Stimulated activated naive B cell treated with anti-CD40 and anti-IgM and Interleukin-4, amounts not matched to agents 10 μg/mL and 1 μg/mL and 100 μg/mL, for 72 hours (primary cell): ENCODE measurements at places on chromosomes 1 and 21.
A peak's percentile ranks its signal among the peaks of the same experiment; 100 is the strongest.

DNA sequence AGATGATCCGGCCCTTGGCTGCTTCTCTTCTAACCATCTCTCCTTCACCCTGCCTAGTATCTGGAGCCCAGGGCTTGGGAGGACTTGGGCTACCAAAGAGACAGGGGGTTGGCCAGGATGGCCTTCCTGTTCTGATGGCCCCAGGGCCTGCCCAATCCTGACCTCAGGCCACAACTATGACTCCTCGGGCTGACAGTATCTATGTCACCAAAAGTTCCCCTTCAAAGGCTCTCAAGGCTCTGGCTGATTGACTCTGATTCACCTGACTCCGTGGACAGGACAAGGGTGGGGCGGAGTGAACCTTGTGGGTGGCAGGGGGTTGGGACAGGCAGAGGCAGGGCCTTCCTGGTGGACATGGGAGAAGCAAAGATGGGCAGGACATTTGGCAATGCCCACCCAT is 12.7 kb downstream of the MEF2D start:
- H3K27ac ChIP-seq, result peak overlapping the region; percentile 99
- peak overlapping the region; percentile 90 for H3K4me3 ChIP-seq
- H3K4me1 ChIP-seq, result peaks cover 100% of the 10 kb centered on the region
- peaks cover 25% of the 10 kb centered on the region for H3K36me3 ChIP-seq
- no peaks in the 10 kb centered on the region for H3K27me3 ChIP-seq

DNA sequence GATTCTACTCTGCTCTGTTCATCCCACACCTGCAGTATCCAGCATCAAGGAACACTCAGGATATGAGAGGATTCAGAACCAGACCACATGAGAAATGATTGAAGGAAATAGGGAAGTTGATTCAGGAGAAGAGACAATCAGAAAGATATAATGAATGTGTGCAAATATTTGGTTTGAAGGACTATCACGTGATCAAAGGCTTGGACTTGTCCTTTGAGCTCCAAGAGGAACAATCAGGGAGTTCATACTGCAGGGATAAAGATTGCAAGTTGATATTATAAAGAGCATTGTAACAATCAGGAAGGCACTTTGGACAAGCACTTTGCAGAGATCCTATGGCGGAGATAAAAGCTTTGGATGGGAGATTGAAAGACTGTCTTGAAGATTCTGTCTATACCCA is 13.9 kb upstream of the PIGM start:
- H3K4me1 ChIP-seq, result peaks cover 13% of the 10 kb centered on the region
- no peak overlapping the region for H3K27ac ChIP-seq
- H3K27me3 ChIP-seq, result peaks cover 32% of the 10 kb centered on the region
- DNase-seq, result no peak
- H3K4me3 ChIP-seq, result no peak overlapping the region

DNA sequence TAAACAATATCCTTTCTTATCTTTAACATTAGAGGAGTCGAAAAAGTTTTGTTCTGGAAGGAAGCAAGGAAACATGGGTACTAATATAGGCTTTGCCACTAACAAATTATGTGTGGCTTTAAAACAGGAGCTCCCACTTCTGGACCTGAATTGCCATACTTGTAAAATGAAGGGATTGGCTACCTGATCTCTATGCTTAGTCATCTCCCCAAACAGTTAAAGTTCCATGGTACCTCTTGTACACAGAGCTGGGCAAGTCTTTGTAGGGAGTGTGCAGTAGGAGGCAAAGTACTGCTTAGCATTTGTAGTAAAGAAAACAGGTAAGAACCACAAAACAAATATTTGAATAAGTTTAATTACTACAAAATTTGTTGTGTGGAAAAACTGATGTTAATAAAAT is 81.3 kb downstream of the MAST2 start:
- H3K36me3 ChIP-seq, result peaks cover 6% of the 10 kb centered on the region
- no peaks in the 10 kb centered on the region for H3K27me3 ChIP-seq
- H3K4me1 ChIP-seq, result peaks cover 12% of the 10 kb centered on the region

GRCh38 chr1:8666389-8667167 is 150.9 kb downstream of the RERE start:
- peak overlapping the region; percentile 47 for H3K4me3 ChIP-seq
- peaks cover 44% of the 10 kb centered on the region for H3K4me1 ChIP-seq
- peak overlapping the region; percentile 10 for H3K27ac ChIP-seq
- DNase-seq, result no peak

GRCh38 chr21:35616090-35616489 is 444.2 kb downstream of the SETD4 start:
- no peaks in the 10 kb centered on the region for H3K36me3 ChIP-seq
- DNase-seq, result no peak
- H3K4me1 ChIP-seq, result no peaks in the 10 kb centered on the region
- peaks cover 6% of the 10 kb centered on the region for H3K27me3 ChIP-seq
- no peak overlapping the region for H3K27ac ChIP-seq

DNA sequence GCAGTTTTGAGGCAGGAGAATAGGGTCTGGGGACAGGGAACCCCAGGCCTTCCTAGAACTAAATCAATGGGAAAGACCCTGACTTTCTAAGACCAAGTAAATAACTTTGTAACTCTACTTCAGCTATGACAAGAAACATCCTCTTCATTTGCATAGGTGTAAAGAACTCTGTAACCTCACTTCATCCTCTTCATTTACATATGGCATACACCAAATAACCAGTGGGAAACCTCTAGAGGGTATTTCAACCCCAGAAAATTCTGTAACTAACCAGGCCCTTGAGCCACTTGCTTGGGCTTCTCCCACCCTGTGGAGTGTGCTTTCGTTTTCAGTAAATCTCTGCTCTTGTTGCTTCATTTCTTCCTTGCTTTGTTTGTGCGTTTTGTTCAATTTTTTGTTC is 495.6 kb downstream of the SIPA1L2 start:
- H3K27ac ChIP-seq, result no peak overlapping the region
- peaks cover 14% of the 10 kb centered on the region for H3K27me3 ChIP-seq
- H3K4me3 ChIP-seq, result no peak overlapping the region
- no peaks in the 10 kb centered on the region for H3K4me1 ChIP-seq

GRCh38 chr1:241553886-241554592 is 21.9 kb downstream of the KMO start:
- H3K4me1 ChIP-seq, result peaks cover 58% of the 10 kb centered on the region
- DNase-seq, result no peak
- peak overlapping the region; percentile 48 for H3K4me3 ChIP-seq

DNA sequence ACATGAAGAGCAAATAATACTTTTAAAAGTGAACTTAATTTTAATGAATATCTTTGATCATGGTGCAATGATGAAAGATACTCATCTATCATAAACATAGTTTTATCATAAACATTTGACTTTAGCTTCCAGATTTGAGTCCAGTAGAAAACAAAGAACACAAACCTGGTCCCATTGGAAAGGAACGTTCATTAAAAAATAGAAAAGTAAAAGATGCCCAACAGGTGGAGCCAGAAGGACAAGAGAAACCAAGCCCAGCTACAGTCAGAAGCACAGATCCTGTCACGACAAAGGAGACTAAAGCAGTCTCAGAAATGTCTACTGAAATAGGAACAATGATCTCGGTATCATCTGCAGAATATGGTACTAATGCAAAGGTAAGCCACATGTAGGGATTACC is 55.6 kb upstream of the MYOCOS start:
- H3K27ac ChIP-seq, result no peak overlapping the region
- no peak for DNase-seq
- H3K4me3 ChIP-seq, result no peak overlapping the region
- no peaks in the 10 kb centered on the region for H3K27me3 ChIP-seq
- H3K36me3 ChIP-seq, result peaks cover 16% of the 10 kb centered on the region
- H3K4me1 ChIP-seq, result peaks cover 2% of the 10 kb centered on the region

DNA sequence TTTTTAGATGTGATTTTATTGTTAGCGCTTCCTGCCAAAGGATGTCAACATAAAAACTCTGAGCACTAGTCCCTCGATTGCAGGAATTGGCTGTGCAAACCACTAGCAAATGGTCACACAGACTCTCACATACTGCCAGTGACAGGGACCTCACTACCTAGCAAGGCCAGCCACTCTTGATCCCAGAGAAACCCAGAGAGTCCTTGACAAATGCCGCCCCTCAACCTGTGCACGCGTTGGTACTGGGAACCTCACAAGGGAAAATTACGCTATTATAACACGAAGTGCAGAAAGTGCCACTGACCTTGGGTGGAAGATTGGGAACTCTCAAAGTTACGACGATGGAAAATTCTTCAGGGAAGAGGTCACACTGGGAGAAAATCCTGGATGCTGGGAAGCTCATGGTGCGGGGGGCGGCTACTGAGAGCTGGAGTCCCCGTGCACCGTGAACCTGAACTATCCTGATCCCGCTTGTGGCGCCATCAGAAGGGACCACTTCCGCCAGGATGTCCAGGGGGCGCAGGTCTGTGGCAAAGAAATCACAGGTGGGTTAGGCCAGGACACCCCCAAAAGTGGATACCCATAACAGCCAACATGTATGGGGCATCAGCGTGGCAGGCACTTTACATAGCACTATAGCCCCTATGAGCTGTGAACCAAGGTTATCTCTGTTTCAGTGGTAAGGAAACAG is 5.9 kb upstream of the KRTAP10-4 start:
- H3K36me3 ChIP-seq, result no peaks in the 10 kb centered on the region
- no peak for DNase-seq
- H3K4me1 ChIP-seq, result peaks cover 22% of the 10 kb centered on the region
- no peak overlapping the region for H3K4me3 ChIP-seq

- H3K4me1 ChIP-seq, result peaks cover 29% of the 10 kb centered on the region
- DNase-seq, result no peak
- no peaks in the 10 kb centered on the region for H3K36me3 ChIP-seq
- peaks cover 9% of the 10 kb centered on the region for H3K27me3 ChIP-seq
These were observed 68.5 kb downstream of the NDUFS5 start for GRCh38 chr1:39094685-39095084.

DNA sequence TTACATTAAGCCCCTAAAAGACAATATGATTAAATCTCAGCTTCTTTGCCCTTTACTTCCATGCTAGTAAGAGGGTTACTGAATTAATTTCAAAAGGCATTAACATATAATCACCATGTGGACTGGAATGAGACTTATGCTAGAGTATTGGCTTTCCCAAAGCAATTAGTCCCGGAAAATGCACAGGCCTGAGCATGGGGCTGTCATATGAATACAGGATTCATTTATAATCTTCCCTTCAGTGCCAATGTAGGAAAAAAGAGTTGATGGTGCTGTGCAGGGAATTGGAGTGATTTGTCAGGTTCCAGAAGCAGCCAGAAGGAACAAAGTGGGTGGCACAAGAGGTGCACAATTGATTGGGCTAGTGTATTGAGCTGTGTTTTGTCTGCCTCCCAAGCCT is 199.0 kb upstream of the L1TD1 start:
- no peaks in the 10 kb centered on the region for H3K4me1 ChIP-seq
- H3K27me3 ChIP-seq, result no peaks in the 10 kb centered on the region

GRCh38 chr1:163055005-163055404 is 14.2 kb upstream of the RGS4 start:
- H3K27me3 ChIP-seq, result peaks cover 19% of the 10 kb centered on the region
- H3K27ac ChIP-seq, result no peak overlapping the region
- DNase-seq, result no peak
- no peaks in the 10 kb centered on the region for H3K4me1 ChIP-seq
- no peak overlapping the region for H3K4me3 ChIP-seq

DNA sequence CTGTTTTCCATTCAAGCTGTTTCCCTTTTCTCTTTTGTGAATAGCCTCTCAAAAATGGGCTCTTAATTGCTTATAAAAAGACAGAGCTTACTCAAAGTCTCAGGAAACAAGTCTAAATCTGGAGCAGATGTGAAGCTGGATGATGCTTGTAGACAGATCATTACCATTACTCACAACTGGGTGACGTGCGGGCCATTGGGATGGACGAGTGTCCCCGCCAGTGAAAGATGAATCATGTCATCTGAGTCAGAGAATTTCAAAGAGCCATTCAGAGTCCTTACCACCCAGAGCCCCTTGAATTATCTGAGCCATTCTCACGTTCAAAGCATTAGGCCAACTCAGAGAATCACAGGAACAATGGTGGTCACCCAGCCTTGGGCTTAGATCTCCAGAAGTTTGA is 134.6 kb downstream of the HUNK start:
- no peak overlapping the region for H3K4me3 ChIP-seq
- DNase-seq, result no peak
- no peak overlapping the region for H3K27ac ChIP-seq
- peaks cover 5% of the 10 kb centered on the region for H3K27me3 ChIP-seq
- no peaks in the 10 kb centered on the region for H3K4me1 ChIP-seq

GRCh38 chr21:14273736-14274538 is 58.0 kb downstream of the RBM11 start:
- no peak overlapping the region for H3K4me3 ChIP-seq
- no peak overlapping the region for H3K27ac ChIP-seq
- peaks cover 32% of the 10 kb centered on the region for H3K27me3 ChIP-seq
- peaks cover 7% of the 10 kb centered on the region for H3K4me1 ChIP-seq

DNA sequence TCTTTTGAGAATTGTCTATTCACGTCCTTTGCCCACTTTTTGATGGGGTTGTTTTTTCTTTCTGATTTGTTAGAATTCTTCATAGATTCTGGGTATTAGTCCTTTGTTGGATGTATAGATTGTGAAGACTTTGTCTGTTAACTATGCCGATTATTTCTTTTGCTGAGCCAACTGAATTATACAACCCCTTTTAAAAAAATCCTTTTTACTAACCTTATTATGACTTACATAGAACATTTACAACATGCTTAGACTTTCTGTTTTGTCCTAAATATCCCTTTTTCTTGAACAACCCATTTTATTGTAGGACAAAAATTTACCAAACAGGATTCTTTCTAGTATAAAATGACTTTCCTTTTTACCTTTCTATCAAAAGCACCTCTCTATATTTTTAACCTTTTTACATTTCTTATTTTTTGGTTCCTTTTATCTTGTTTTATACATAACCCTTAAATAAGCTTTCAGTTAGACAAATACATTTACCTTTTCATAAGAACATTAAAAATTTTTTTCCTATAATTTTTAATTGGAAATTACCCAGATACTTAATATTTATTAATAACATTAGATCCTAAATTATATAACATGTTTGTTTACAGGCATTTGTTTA is 70.4 kb upstream of the TTLL7 start:
- H3K27ac ChIP-seq, result no peak overlapping the region
- no peaks in the 10 kb centered on the region for H3K4me1 ChIP-seq
- DNase-seq, result no peak

GRCh38 chr1:218573925-218574324 is 228.8 kb downstream of the TGFB2 start:
- no peak overlapping the region for H3K4me3 ChIP-seq
- H3K4me1 ChIP-seq, result no peaks in the 10 kb centered on the region
- H3K27me3 ChIP-seq, result no peaks in the 10 kb centered on the region
- DNase-seq, result no peak

DNA sequence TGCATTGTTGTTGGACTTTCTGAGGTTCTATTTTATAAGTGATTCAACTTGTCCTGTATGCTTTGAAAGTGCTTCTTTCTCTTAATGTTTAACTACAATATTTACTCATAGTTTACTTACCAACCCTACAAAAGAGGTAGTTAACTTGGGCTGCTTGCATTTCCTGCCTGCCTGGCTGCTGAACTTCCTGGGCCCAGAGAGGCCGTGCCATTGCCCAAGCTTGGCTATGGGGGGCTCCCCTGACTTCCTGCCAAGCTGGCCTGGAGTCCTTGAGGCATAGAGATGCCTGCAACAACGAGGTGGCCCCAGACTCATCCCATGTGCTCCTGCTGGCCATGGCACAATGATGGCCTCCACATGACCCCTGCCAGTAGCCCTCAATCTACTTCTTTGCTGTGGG is 361.6 kb upstream of the PLD5 start:
- H3K27me3 ChIP-seq, result peaks cover 25% of the 10 kb centered on the region
- no peak overlapping the region for H3K4me3 ChIP-seq
- H3K4me1 ChIP-seq, result peaks cover 2% of the 10 kb centered on the region
- peaks cover 4% of the 10 kb centered on the region for H3K36me3 ChIP-seq
- H3K27ac ChIP-seq, result no peak overlapping the region

- H3K4me3 ChIP-seq, result no peak overlapping the region
- no peaks in the 10 kb centered on the region for H3K36me3 ChIP-seq
- H3K27ac ChIP-seq, result no peak overlapping the region
- no peak for DNase-seq
- H3K27me3 ChIP-seq, result no peaks in the 10 kb centered on the region
These were observed 166.0 kb downstream of the EDEM3 start for GRCh38 chr1:184588701-184589100.
